ENCODE measurements at places on chromosomes 3 and 15.

DNA sequence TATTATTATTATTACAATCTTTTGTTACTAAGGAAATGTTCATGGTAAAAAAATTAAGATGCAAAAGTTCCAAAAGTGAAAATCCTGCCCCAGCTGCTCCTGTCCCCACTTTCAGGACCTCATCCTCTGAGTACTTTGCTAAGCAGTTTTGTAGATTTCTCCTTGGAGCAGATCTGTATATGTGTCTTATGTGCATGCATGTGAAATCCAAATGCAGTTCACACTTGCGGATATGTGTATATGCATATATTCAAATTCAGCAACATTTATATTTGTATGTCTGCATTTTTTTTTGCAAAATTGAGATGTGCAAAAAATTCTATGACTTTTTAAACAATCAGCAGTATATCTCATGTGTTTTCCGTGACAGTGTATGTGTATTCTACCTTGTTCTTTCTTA, 19.2 kb downstream of the CHCHD6 start:
- DNase-seq: no peak

DNA sequence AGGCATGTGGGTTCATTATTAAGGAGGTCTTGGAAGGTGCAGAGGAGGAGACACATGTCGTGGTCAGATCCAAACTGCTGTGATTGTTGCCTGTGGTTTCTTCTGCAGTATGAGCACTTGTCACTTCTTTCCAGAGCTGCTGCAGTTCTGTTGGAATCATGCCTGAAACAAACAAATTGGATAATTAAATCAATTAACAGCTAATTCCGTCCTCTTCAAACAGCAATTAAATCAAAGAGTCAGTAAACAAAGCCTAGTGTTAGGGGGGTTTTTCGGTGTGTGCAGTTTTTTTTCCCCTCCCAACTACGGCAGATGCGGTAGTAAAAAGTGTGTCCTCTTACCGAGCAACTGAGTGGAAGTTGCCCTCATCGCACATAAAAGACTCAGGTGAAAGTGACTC, 542.2 kb downstream of the FOXP1 start:
- no peak for DNase-seq

GRCh38 chr15:69857686-69858391, 239.9 kb downstream of the TLE3 start:
- no peak for DNase-seq

GRCh38 chr3:193996641-193997089, 139.3 kb upstream of the HES1 start:
- no peak for DNase-seq
